ENCODE measurements at places on chromosomes 16 and 17.

DNA sequence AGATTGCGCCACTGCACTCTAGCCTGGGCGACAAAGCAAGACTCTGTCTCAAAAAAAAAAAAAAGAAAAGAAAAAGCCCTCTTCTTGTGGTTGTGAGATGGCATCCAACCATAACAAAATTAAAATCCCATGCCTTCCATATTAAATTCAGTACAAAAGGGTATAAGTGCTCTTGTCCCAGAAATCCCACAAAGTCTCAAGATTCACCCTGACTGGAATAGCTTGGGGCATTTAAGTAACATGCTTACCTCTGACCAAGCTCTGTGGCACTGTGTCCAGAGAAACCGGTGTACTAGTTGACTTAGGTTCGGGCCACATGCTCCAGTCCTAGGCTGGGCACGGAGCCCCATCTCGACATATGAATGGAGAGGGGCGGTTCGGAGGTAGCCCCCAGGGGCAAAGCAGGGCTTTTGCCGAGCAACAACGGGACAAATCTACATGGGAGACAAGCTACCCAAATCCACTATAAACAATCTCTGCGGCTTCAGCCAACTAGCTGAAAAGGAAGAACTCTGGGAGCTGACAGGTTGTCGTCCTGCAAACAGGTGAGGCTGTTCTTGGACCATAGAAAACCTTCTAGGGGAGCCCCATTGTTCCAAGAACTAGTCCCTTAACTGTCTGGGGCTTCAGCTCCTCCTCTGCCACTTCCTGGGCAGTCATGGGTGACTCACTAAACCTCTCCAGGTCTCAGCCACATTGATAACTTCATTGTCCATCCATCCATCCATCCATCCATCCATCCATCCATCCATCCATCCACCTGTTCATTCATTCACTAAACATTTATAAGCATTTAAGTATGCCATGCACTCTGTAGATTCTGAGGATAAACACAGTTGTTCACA lies 10.3 kb upstream of the IL4R start:
- DNase-seq, result no peak

DNA sequence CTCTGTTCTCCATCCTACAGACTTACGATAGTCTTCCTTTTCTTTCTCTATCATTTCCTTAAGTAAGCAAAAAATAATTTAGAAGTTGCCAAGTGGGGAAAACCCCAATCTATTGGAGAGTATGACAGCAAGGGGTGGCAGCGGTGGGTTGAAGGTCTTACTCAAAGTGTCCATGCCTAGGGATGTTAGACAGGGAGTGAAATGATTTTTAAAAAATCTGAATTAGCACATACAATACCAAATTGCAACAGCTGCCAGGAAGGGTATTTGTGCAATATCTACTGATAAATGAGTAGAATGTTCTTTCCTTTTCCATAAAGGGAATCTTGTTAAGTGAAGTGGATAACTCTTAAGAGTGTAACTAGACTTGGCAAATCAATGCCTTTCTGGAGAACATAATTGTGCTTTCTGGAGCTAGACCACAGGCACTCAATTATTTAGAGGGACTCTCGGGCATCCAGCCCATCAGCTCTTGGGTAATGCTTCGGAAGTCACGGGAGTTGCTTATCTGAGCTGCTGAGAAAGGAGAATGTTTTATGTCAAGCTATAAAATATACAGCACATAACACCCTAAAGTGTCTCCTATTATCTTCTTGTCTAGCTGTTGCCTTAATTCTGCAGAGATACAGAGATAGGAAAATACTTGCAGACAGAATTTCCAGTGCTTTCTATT lies 151.5 kb downstream of the KCNJ2 start:
- DNase-seq, result no peak

DNA sequence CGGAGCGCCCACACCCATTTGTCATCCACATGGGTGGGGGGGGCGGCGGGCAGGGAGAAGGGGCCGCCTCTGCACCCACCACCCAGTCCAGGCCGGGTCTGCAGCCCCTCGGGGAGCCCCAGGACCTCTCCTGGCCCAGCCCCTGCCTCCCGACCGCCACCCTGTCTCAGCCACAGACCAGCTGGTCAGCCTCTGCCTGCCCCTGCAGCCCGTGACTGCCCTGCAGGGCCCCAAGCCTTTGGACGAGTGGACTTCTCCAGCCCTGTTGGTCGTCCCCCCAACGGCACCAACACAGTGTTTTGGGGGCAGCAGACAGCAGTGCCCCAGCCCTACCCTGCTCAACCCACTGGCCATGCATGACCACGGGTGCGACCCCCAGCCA lies 1.2 kb downstream of the PRR35 start:
- no peak for DNase-seq

DNA sequence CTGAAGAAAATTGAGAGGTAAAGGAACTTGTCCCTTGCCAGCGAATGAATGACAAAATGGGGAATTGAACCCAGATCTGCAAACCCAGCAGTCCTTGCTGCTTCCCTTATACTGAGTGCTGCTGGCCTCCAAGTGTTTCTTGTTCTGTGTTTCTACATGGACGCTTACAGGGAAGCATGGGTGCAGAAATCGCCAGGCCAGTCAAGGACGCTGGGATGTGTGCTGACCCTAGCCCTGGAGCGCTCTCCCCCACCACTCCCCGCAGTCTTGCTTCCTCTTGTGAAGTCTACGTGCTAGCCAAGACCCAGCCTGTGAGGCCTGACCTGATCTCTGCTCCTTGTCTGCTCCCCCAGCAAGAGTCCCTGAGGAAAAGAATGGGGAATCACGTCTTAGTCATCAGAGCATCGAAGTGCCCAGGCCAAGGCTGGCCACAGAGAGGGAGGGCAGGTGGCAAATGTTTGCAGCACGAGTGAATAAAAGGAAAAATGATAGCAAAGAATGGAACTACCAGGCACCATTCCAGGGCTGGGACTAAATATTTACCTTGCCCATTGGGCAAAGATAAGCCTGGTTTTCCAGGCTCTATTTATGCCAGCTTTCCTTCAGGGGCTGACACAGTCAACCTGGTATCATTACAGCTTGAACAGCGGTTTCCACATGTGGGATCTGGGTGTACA lies 17.4 kb downstream of the CA4 start:
- no peak for DNase-seq

DNA sequence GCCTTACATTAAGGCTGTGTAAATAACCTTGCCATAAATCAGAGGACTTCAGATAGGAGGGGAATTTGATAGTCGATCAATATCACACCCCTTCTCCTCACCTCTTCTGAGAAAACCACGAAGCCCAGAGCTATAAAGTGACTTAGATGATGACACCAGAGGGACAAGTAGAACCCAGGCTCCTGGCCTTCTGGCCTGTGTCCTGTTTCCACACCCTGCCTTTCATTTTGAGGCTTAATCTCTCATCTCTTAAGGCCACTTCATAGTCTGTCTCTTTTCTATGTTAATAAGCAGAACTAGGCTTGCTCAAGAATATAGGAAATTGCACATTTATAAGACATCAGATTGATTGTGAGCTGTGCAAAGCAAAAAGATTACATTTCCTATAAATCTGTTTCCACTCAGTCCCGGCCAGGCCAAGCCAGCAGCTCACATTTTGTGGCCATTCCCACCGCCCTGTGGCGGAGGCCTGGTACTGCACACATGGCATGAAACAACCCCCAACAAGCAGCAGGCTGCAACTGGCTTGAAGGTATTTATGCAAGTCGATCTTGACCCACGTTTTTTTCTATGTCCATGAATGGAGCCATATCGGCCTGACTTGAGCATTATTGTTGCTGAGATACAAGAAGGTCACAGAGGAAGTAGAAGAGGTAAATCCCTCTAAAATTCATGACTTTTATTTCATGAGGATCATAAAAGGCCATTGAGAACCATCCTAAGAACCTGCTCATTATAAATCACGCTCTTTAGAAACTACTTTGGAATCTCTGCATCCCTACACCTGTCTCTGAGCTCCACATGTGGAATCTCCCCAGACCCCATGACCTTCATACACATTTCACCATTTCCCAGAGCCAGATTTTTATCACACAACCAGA lies 93.7 kb downstream of the PMP22 start:
- peak; percentile 34 for DNase-seq

GRCh38 chr16:10878644-10879501 lies 1.9 kb downstream of the CIITA start:
- peak; percentile 67 for DNase-seq

DNA sequence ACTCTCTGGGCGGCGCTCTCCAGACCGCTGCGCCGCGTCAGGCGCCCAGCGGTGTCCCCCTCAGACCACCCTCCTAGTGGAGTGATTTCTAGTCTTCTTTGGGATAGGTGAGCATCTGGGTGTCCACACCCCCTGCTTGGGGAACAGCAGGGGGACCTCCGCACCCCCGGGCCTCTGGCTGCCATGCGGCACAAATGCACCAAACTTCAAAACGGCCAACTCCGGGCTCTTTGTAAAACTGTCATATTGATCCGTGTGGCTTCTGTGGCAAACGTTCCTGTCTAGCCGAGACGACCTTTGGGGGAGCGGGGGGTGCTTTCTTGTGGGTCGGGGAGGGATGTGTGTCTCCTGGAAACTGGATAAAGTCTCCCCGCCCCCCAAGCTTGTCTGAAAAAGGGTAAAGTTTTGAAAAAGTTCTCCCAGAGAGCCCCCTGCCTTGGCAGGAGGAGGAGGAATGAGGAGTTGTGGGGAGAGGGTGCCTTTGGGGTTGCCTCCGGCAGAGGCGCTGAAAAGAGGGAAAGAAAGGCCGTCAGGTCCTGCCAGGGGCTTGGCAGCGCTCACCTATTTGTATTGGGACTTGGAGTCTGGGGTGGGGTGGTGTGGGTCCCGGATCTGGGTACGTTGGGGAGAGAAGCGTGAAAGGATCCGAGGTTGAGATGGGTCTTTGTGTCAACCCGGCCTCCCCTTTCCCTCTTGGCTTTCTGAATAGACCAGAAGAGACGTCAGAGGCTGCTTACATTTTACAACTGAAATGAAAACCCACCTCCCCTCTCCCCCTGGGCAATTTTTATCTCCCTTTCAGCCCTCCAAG lies 2.2 kb upstream of the CHD3 start:
- DNase-seq, result peak; percentile 72

DNA sequence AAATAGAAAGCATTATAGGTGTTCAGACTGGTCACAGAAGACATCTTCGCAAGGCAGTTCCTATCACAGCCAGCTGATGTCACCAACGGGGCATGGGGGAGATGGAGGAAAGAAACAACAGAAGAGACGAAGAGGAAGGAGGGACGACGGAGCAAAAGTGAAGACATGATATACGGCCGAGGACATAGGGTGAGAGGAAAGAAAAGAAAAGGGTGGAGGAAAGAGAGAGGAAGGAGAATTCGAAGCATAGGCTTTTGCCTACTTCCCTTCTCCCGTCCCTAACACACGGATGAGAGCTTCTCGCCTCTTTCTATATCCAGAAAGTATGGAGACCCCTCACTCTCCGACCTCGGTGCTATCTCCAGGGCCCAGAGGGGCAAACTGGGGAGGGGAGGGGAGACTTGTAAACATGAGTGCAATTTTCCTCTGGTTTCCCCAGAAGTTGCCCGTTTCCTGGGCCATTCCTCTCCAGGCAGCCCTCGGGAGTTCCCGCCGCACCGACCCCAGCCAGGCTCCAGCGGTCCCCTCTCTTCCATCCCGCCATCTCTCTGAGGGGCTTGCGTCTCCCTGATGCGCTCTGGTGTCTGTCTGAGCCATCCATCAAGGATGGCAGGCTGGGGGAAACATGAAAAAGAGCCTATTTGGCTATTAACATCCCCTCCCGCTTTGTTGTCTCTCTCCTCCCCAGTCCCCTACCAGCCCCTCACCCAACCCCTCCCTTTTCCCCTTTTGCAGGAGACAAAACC lies 26.0 kb downstream of the COPZ2 start:
- DNase-seq, result peak; percentile 74

DNA sequence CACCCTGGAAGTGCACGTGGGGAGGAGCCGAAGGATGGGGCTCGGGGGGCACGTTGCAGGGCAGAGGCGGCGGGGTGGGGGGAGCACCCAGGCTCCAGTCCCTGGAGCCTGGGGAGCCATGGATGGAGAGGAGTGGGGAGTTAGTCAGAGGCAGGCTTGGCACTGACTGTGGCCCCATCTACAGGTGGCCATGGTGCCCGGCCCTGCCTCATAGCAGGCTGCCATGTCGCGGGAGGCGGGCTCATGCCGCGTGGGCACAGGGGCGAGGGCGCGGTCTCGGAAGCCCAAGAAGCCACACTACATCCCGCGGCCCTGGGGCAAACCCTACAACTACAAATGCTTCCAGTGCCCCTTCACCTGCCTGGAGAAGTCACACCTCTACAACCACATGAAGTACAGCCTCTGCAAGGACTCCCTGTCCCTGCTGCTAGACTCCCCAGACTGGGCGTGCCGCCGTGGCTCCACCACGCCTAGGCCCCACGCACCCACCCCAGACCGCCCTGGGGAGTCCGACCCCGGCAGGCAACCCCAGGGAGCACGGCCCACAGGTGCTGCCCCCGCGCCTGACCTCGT lies 3.0 kb downstream of the PRR35 start:
- no peak for DNase-seq

DNA sequence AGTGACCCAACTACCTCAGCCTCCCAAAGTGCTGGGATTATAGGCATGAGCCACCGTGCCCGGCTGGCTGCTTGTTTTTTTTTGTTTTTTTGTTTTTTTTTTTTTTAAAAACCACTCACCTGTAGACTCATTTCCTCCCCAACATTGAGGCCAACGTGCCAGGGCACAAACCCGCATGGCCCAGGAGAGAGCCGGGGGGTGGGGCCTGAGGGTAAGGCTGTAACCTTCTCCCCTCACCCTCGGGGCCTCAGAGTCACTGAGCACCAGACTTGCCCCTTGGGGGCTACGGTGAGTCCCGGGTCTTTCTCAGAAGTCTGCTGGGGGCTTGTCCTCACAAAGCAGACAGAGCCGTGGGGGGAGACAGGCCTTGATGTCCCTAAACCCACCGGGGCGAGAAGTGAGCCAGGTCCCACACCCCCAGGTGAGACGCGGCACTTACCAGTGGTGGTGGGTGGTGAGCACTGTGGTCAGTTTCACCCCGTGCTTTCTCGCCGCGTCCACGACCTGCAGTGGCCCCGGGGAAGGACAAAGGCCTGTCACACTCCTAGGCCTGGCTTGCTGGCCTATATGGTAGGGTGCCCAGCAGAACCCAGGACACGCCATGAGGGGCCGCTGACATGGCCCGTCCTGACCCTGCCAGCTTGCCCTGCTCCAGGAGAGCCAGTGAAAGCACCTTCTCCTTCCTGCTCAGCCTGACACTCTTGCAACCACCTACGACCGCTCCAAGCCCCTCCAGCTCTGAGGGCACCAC lies 4.6 kb downstream of the HAGH start:
- DNase-seq, result no peak

GRCh38 chr17:81572563-81573168 lies 20.5 kb upstream of the FAAP100 start:
- DNase-seq, result no peak

- DNase-seq, result no peak
These were observed 327.0 kb upstream of the TBX2 start for GRCh38 chr17:61072648-61073047.

- DNase-seq, result no peak
These were observed 29.9 kb upstream of the CLEC18B start for GRCh38 chr16:74450967-74451760.

- no peak for DNase-seq
These were observed 609.6 kb upstream of the C16orf82 start for GRCh38 chr16:26457095-26457494.

- DNase-seq, result no peak
These were observed 4.6 kb downstream of the PRSS21 start for GRCh38 chr16:2821487-2822157.

All from activated CD8-positive, alpha-beta T cell treated with anti-CD3 and anti-CD28 coated beads, Interleukin-2, amount 10 ng/mL, durations not matched to agents 7 days and 5 days (primary cell).